ENCODE measurements at places on chromosomes 4 and X.

DNA sequence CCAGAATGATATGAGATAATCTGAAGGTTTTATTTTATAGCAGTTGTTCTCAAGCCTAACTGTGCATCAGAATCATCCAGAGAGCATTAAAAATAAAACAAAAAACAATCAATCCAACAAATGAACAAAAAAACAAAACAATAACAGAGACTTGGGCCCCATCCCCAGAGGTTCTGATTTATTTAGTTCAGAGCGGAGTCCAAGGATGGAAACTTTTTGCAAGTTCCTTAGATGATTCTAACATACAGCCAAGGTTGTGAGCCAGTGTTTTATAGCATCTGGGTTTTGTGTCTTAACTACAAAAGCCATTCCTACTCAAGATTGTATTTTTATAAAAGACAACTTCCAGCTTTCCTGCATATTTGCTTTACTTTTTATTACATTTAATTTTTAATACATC is 59.4 kb upstream of the GRPR start:
- no peak for DNase-seq

DNA sequence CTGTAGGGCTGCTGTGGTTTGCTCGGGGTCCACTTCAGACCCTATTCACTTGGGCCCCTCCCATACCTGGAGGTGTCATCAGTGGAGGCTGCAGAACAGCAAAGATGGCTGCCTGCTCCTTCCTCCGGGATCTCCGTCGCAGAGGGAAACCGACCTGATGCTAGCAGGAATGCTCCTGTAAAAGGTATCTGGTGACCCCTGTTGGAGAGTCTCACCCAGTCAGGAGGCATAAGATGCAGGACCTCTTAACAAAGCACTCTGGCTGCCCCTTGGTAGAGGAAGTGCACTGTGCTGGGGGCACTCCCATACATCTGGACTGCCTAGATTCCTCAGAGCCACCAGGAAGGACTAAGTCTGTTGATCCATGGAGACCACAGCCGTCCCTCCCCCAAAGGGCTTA is 296.9 kb downstream of the GRID2 start:
- DNase-seq, result no peak

DNA sequence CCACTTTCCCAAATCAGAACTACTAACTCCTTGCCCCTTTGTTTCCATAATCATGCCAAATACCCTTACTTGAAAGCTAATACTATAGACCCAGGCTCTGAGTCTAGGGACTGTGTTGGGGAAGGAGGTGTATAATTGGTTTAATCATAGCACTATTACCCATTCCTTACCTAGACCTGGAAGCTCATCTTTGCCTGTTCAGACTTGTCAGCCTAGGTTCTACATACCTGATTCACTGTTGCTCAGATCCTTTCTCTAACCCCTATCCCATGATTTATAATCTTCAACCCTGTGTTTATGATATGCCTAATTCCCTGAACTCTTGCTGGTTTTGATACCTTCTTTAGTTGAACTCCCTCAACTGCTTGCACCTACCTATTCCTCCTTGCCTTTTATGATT is 123.1 kb upstream of the GRIA3 start:
- DNase-seq, result no peak

- no peak for DNase-seq
These were observed 1.0 kb downstream of the GABRA3 start for GRCh38 chrX:152450076-152450475.

DNA sequence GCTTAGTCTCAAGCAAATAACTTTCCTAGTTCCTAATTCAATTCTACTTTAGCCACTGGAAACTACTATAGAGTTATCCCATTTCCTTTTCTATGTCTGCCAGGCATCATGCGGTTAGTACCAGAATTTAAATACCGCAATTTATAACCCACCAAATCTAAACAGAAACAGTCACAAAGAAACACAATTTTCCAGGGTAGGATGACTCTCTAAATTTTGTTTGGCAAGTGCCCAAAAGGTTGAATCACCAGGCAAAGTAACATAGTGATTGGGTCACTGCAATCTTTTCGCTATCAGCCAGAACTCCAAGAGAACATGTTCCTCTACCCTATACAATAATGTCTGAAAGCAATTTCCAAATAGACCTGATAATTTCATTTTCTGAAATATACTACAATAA is 240.2 kb upstream of the GRIA3 start:
- no peak for DNase-seq

DNA sequence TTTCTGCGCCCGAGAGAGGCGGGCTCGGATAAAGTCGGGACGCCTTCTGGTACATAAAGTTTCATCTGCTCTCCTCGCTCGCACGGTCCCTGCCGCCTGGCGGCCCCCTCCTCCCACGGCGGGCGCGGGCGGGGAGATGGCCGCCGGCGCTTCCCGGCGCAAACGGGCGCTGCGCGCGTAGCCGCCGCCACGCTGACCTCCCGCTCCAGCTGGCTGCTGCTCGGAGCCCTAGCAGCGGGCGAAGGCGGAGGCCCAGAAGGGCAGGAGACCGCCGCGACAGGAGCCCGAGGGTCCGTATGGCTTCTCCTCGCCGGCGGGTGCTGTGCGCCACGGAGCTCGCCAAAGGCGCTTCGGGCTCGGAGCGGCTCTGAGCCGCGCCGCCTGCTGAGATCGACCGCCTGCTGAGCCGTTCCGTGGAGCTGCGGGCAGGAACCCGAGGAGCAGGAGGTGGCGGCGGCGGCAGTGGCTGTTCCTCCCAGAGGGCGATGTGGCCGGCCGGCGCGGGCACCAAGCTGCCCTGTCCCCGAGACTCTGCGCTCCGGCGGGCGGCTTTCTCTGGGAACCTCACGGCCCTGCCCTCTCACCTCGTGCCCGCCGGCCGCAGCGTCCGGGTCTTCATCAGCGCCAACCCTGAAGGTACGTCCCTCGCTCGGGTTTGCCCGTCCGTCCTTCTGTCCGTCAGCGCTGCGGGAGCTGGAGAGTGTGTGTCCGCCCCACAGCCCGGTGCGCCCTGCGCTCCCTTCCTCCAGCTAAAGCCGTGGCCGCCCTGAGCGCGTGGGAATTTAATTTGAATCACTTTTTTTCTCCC is at the start of gene NWD2:
NWD2 (plus strand) TSS at position 161 of the 808 bp plus-strand sequence; CDS start at position 486, 325 bp downstream.
- no peak for DNase-seq

DNA sequence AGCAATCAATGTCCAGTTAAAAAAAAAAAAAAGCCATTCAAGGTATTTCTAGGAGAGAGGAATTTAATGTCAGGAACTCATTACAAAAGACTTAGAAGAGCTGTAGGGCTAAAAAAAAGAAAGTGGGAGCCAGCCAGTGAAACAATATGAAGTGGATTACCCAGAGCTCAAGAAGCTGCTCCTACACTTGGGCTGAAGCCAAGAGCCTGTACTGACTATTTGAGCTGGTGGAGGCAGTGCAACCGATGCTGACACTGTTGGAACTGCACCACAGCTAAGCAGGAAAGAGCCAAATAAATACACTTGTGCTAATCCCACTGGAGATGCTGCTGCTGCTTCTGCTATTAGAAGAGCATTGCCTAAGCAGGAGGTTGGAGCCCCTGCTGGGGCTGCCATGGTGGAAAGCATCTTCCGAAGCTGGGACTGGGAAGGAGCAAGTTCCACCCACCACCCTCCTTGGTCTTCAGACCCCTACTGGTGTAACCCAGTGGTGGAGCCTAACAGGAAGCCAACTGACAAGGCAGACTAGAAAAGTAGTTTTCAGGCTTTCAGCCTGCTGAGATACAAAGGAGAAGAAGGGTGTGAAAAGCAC is 65.4 kb downstream of the CXXC4 start:
- no peak for DNase-seq

DNA sequence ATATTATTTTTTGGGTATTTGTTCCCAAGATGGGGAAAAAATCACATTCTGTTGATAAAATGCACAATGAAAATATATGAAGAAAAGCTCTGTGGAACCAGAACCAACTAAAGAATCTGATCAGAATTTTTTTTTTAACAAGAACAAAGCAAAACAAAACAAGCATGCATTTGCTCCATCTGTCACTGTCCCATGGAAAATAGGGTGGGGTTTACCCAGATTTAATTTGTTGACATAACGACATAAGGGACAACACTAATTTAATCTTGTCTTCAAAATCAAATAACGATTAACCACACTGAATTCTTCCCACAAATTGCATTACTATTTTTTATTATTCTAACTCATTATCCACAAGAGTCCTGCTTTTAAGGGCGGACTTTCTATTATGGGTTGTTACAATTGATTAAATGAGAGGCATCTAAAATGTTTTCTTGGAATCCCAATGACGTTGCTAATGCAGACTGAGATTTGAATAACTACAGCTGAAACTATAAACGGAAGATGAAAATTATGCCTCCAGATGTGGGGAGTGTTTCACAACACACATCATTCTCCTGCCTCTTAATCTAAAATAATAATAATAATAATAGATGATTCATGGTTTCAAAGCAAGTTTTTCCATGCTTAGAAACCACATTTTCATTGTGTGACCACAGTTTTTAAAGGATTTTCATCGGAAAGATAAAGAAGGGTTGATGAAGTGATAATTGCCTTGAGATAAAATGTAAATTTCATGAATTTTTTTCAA is 307.0 kb upstream of the CPEB2 start:
- no peak for DNase-seq

GRCh38 chr4:102759831-102760644 is 730 bp downstream of the MANBA start:
- DNase-seq, result no peak

GRCh38 chr4:40309250-40309774 is 25.8 kb upstream of the CHRNA9 start:
- no peak for DNase-seq

DNA sequence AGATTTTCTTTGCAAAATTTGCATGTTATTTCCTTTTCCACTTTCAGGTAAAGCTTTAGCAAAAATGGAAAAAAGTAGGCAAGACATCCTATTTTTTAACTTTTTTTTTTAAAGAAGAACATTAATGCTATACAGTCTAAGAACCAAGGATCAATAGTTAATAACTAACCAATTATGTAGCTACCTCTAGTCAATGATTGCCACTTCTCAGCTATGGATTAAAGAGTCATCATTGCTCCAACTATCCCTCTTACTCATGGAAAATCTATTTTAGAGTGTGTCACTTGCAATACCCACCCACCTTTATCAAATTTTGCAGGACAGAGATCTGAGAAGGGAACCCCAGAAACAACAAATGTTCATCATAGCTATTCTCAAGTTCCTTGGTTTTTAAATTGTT is 223.1 kb downstream of the ANK2 start:
- DNase-seq, result no peak

GRCh38 chr4:169047956-169048355 is 37.9 kb upstream of the CBR4 start:
- no peak for DNase-seq

- no peak for DNase-seq
These were observed 612.0 kb upstream of the ACTRT1 start for GRCh38 chrX:128664211-128664610.

DNA sequence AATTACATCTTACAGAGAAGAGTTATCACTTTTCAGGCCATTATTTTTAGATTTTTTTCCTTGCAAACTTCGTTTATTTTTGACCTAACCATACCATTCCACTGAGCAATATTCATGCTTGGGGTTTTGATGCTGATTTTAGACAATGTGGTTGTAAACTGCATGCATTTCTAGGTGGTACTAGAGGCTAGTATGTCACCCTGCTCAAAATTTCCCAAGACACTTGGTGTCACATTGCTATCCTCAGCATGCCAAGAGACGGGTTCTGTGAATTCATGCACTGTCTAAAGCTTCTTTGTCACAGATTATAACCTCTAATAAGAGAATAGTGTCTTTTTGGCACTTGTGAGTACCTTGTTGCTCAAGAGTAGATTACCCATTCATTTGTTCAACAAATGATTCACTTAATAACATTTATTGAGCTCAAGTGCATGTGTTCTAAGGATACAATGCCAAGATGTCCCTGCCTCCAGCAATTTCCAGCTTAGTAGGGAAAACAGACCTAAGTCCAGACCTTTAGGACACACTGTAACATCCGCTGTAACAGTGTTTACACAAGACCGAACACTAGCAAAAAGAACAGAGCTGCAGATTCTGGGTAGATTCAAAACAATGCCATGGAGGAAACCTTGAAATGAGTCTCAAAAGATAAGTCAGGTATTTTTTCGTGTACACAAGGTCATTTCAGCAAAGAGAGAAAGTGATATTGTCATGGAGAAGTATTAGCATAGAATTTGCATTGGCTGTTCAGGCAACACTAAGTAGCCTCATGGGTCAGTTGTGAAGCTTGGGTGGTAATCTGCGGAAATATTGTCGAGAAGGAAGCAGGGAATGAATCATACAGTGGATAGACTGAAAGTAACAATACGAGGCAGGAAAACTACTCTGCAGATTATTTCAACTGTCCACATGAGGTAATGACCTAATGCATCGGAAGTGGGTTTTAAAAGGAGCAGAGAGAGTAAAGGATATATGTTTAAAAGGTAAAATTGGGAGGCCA is 515.1 kb upstream of the ZFP42 start:
- no peak for DNase-seq

DNA sequence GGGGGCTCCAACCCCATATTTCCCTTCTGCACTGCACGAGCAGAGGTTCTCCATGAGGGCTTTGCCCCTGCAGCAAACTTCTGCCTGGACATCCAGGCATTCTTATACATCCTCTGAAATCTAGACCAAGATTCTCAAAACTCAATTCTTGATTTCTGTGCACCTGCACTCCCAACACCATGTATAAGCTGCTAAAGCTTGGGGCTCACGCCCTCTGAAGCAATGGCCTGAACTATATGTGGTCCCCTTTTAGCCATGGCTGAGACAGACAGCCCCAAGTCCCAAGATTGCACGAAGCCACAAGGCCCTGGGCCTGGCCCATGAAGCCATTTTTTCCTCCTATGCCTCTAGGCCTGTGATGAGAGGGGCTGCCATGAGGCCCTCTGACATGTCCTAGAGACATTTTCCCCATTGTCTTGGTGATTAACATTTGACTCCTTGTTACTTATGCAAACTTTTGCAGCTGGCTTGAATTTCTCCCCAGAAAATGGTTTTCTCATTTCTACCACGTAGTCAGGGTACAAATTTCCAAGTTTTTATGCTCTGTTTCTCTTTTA is 468.0 kb upstream of the SLIT2 start:
- DNase-seq, result no peak

DNA sequence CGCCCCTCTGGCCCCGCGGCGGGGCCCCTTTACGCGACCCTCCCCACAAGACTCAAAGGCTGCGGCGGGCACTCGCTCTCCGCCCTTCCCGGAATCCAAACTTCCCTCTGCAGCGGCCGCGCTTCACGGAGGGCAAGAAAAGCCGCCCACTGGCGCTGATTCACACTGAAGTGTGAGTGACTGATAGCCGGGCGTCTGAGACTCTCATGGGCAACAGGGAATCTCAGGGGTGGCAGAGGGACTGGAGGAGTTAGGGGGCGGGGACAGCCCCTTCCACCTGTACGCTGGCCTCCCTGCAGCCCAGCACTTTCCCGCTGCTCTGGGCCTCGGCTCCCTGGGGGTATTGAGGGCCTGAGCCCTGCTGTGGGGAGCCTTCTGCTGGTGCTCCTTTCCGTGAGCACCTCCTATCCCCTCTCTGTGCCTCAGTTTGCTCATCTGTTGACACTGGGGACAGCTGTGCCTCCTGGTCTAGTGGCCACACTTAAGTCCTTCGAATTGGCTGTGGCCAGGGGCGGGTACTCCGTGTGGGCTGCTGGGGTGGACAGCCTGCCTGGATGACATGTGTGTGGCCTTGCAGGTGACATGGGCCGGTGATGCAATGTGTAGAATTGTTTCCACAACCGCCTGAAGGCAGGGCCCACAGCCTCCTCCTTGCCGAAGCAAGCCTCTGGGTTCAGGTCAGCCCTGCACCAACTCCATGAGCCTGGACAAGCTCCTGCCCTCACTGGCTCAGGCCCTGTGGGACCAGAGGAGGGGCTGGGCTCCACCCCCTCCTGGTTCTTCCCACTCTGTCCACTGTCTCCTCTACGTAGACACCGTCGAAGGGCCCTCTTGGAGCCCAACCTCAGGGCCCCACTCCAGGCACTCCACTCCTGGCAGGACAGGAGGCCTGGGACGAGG is 951 bp downstream of the SH3BP2 start:
- no peak for DNase-seq
